ENCODE measurements at places on chromosomes 5 and 9.

- no peak for DNase-seq
Observed at GRCh38 chr5:7910738-7911428, 41.9 kb downstream of the MTRR start.

DNA sequence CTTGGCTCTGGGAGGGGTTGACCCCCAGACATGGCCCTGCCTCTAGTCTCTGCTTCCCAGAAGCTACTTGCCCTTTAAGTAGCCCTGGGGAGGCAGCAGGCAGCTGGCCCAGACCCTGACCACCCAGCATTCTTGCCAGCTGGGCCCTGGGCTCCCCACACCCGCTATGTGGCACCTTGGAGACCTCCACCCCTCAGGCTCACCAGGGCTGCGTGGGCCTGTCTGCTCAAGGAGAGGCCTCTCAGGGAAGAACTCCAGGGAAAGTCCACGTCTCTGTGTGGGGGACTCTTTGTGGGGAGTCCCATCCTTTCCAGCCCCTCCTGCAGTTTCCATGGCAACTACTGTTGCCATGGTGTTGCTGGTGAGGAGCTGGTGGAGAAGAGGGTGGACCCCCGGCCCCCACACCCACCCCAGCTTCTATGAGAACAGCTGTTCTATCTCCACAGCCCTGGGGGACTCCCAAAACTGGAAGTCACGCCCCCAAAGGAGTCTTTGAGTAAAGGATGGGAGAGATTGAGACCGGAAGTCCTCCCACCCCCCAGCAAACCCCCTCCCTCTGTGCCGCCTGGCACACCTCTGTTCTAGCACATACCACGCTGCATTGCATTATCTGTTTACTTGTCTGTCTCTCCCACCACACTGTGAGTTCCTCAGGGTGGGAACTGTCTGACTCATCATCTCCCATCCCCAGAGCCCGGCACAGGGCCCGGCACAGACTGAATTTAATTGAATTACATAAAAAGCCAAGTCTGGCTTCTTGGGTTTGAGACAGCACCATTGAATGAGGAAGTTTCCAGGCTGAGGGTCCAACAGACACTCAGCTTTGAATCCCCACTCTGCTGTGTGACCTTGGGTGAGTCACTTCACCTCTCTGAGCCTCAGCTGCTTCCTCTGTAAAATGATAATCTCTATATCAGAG is 12.6 kb downstream of the DNM1 start:
- no peak for DNase-seq

- no peak for DNase-seq
Observed at GRCh38 chr5:163916376-163916775, 411.0 kb downstream of the MAT2B start.

GRCh38 chr9:105168870-105169319 is 75.6 kb upstream of the SLC44A1 start:
- DNase-seq = no peak

DNA sequence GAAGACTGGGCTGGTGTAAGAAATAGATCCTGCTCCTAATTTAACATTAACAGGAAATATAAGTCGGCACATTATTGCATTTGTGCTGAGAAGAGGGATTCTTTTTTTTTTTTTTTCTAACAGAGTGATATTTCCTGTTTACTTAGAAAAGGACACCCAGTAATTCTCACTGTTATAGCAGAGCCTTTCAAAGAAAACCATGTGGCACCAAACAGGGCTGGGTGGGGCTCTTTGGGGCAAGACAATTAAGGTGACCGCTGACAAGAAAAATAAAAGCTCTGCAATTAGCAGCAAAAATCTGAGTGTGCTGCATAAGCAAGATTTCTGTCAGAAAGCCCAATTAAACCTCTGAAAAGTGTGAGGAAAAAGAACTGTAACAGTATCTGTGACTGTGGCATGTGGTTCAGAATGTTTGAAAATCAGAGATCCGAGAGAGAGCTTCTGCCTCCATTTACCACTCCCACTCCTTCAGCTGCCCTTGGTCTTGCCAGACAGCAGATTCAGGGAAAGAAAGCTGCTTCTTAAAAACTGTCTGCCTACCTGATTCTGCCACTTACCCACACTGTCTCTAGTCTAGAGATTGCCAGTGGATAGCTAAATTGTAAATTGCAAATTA is 77.1 kb upstream of the IQGAP2 start:
- peak; percentile 62 for DNase-seq

GRCh38 chr9:75132244-75132643 is 43.9 kb downstream of the OSTF1 start:
- DNase-seq = no peak

DNA sequence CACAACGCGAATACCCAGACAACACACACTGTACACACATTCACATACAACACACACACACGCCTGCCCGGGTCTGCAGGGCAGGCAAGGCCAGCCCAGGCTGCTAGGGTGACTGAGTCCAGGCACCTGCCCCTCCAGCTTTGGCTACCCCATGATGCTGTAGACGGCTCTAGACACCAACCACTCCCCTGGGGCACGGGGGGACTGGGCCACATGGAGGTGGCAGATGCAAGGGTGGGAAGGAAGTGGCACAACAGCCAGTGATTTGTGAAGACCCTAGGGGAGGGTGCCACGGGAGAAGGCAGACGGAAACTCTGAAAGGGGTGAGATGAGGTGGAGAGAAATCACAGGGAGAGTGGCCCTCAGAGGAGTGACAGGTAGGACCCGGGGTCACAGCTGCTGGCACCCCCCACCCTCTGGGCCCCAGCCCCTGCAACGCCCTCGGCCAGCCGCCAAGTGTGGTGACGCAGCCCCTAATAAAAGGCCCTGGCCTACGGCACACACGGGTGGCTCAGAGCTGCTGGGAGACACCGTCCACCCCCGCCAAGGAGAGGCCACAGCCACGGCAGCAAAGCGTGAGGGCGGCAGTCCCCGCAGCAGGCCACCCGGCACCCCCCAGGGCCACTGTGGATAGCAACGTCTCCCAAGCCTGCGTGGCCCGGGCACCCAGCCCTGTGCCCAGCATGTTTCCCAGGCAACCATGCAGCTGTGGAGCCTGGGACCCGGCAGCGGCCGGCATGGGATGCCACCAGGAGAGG is 6.6 kb upstream of the CCDC187 start:
- DNase-seq = no peak

DNA sequence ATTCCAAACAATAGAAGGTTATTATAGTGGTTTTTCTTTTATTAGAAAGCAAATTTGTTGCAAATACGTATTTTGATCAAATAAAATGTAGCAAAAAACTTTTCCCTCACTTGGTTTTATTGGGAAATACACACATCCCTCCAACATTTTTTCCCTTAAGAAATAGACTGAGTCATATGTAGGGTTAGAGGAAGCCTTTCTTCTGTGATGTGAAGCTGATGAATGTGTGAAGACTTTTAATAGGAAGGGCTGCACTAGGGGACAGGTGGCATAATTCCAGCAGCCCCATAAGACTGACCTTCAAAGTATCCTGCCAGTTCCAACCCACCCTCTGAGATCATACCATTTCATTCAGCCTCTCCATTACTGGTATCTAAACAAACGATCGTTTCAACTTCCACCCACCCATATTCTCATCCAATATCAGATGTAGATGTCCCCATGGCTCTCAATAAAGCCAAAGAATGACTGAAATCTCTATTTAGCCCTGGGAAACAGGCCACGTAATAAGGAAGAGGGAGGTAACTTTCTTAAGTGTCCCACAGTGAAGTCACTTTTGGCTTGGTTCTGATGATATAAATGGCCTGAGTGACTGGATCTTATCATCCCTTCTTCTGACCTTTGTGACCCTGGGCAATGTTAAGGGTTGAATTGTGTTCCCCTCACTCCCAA is 64.7 kb upstream of the LPAR1 start:
- DNase-seq = no peak
